ENCODE measurements at places on chromosomes 16 and 17.

DNA sequence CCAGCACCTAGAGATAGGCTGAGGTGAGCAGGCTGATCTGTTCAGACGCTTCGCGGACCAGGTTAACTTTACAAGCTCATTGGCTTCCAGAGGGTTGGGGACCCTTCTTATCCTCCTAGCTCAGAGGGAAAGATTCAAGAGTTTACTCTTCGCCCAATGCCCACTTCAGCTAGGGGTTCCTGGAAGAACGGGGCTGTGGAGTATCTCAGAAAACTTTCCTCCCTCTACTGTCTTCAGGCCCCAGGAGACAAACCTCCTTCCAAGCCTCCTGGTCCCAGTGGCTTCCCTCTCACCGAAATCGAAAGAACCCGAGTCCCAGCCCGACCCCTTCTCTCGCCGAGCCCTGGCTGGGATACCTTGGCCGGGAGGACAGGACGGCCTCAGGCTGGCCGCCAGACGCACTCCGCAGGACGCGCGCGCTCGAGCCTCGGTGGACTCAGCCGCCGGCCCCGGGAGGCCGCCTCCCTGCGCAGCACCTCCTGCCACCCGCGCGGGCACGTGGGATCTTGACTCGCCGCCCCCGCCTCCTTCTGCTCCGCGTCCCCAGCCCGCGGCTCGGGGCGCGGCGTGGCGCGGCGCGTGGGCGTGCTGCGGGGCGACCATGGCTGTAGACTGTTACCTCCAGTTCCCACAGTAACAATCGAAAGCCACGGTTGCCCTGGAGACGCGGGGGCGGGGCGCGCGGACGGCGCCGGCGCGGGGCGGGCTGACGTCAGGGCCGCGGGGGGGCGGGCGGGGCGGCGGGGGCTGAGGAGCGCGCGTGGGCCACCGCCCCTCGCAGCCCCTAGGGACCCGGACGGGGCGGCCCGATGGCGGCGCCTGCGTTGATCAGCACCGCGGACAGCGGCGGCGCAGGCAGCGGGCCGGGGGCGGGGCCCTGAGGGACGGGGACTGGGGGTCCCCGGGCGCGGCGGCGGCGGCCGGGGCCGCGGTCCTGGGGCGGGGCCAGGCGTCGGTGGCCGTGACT, 5.3 kb upstream of the HIC1 start:
- peak; percentile 83 for DNase-seq

GRCh38 chr17:48048384-48049126, 396 bp downstream of the NFE2L1 start:
- peak; percentile 59 for DNase-seq

GRCh38 chr17:44556166-44556831, 985 bp upstream of the FZD2 start:
- DNase-seq = no peak

DNA sequence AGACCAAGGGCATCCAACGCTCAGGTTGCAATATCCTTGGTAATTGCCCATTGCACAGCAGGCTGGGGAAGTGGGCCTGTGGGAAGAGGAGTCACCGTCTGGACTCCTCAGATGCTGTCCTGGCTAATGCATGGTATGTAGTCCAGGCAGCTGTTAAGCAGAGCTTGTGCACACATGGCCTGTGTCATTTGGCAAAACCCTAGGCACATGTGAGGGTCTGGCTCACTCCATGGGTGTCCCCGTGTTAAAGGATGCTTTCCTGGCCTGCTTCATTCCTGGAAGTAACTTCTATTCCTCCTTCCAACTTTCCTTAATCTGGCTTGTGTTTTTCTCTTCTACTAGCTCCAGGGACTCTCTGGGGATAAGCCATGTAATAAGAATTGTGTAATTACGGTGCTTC, 378.0 kb upstream of the CA10 start:
- DNase-seq = no peak

- DNase-seq = no peak
Observed at GRCh38 chr17:70687421-70687820, 518.1 kb downstream of the KCNJ2 start.

DNA sequence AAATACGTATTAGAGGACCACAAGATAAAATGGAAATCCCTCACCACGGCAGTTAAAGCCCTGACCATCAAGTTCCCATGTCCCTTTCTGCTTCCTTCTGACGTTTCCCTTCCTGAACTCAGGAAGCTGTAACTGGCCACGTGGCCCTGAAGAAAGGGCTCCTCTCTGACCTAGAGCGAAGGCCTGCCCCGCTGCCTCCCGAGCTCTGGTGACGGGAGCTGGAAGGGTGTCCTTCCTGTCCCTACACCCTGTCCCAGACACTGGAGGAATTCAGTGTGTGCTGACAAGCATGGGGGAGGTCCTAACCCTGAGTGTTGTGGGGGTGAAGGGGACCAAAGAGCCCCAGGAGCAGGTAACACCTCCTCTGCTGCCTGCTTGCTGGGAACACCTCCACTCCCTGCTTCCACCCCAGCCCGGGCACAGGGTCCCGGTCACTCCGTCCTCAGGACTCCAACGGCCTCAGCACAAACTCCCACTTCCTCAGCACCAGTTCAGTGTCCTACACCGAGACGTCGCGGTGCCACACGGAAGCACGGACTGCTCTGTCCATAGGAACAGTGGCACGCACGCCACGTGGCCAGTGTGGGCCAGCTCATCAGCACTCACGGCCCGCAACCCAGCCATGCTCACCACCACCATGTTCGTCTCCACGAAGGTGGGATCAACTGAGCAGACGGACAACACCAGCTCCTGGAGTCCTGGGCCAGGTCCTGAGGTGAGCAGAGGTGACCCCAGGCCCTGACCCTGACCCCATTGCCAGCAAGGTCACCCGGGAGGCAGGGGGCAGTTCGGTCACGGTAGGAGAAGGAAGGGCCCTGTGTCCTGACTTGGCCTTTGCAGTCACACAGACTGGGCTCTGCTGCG, 16.9 kb downstream of the TMEM235 start:
- no peak for DNase-seq

GRCh38 chr16:73025151-73025855, 22.6 kb downstream of the ZFHX3 start:
- no peak for DNase-seq

DNA sequence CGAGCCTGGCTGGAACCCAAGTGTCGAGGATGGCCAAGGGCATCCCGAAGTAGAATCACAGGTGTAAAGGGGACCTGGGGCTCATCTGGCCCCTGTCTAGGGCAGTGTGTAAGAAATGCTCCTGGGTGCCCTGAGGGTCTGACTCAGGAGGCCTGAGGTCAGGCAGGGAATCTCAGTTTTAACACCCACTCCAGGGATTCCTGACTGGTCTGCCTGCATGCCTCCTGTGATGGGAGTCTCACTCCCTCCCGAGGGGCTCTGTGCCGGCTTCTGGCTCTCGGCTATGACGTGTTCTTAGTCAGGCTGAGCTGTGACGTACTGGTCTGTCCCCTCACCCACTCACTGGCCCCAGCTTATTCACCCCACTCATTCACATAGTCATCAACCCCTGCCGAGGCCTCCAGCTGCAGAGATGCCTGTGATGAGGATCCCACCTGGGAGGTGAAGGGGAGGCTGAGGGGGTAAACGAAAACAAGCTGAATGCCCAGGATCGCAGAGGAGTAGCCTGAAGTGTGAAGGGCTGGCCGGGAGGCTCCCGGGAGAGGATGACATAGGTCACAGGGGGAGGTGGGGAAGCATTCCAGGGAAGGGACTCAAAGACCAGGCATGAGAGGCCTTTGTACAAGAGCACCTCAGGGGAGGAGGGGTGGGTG, 23.8 kb downstream of the FAM83G start:
- no peak for DNase-seq

GRCh38 chr17:39547713-39548478, 59.8 kb downstream of the NEUROD2 start:
- peak; percentile 83 for DNase-seq

DNA sequence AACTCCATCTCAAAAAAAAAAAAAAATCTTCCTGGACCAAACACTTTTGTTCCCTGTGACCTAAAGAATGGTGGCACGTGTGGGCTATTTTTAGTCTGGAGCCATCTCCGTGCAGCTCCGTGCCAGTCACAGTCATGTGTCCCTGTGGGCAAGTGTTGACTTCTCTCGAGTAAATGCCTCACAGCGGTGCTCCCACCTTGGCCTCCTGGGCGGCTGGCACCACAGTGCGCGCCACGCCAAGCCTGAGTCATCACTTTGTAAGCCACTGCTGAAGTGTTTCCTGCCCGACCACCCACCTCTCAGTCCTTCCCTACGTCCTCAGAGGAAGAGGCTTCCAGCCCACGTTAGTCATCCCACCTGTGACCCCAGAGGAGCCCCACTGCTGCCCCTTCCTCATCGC, 10.9 kb upstream of the HEXD start:
- no peak for DNase-seq

- no peak for DNase-seq
Observed at GRCh38 chr17:55693254-55694216, 29.1 kb downstream of the TMEM100 start.

- no peak for DNase-seq
Observed at GRCh38 chr17:20074489-20074888, 65.3 kb downstream of the SPECC1 start.

DNA sequence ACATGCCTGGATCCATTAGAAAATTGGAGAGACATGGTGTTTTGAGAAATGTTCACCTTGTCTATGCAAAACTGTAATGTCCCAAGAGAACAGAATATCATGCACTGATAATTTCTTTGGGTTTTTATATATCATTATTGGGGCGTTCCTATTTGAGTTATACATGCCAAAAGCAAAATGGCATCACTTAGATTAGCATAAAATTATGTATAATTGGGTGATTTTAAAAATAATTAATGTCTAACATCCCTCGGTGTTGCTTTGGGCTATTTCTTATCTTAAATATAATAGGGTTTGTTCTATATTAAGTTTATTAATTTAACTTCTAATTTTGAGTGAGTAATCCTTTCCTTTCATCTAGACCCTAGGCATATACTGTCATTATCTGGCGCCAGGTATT, at the start of gene KRT28:
TSS of gene KRT28 (minus strand) at position 101 of the 400 bp plus-strand sequence. CDS start at position 35, 66 bp downstream.
- DNase-seq = no peak
